ENCODE measurements at places on chromosomes 3 and 15. TPM values are rescaled to one million over a fixed set of nuclear protein-coding genes. Genes with fewer than 3 reads are reported as not detected.

CILP gene
- total RNA-seq = 0.23 TPM

ACTC1 gene
- total RNA-seq = not detected

PTX3 gene
- total RNA-seq = 0.78 TPM

STAC gene
- total RNA-seq = 2.3 TPM

All from A549 treated with GW870086 at 1 μM for 4 hours (cell line).